ENCODE measurements at places on chromosomes 11 and 22. TPM values are rescaled to one million over a fixed set of nuclear protein-coding genes. Genes with fewer than 3 reads are reported as not detected.

Gene C11orf87
- not detected for total RNA-seq

Gene CCDC87
- total RNA-seq, result 0.09 TPM

Gene CDC42EP1
- total RNA-seq, result 1.1 TPM

Gene CRACR2B
- total RNA-seq, result 4.9 TPM

Gene PLA2G6
- total RNA-seq, result 36.0 TPM

Gene MS4A6E
- total RNA-seq, result not detected

Gene OR51B5
- total RNA-seq, result not detected

Gene GSTP1
- 339 TPM for total RNA-seq

Gene SCGB2A2
- not detected for total RNA-seq

Gene MMP8
- total RNA-seq, result not detected

Gene MS4A8
- not detected for total RNA-seq

Gene CRYBB2
- not detected for total RNA-seq

Gene KRTAP5-8
- not detected for total RNA-seq

Gene CNIH2
- 1.5 TPM for total RNA-seq

Gene POLR3H
- 33.2 TPM for total RNA-seq

Gene TMPRSS5
- 1.0 TPM for total RNA-seq

Gene LARGE1
- 0.39 TPM for total RNA-seq

Gene IGSF9B
- 101 TPM for total RNA-seq

Gene KLHL35
- 1.6 TPM for total RNA-seq

Gene OR10A2
- total RNA-seq, result not detected

Gene BIRC3
- total RNA-seq, result 217 TPM

Gene CBX6
- total RNA-seq, result 117 TPM

Gene CAPN5
- total RNA-seq, result 0.32 TPM

Gene TMEM126B
- total RNA-seq, result 63.8 TPM

Gene POLDIP3
- total RNA-seq, result 80.7 TPM

Gene HEPHL1
- total RNA-seq, result not detected

Gene OVCH2
- total RNA-seq, result not detected

Gene CABP4
- total RNA-seq, result 0.73 TPM

Gene MRGPRX3
- not detected for total RNA-seq
